ENCODE measurements at places on chromosomes 12 and 14.

DNA sequence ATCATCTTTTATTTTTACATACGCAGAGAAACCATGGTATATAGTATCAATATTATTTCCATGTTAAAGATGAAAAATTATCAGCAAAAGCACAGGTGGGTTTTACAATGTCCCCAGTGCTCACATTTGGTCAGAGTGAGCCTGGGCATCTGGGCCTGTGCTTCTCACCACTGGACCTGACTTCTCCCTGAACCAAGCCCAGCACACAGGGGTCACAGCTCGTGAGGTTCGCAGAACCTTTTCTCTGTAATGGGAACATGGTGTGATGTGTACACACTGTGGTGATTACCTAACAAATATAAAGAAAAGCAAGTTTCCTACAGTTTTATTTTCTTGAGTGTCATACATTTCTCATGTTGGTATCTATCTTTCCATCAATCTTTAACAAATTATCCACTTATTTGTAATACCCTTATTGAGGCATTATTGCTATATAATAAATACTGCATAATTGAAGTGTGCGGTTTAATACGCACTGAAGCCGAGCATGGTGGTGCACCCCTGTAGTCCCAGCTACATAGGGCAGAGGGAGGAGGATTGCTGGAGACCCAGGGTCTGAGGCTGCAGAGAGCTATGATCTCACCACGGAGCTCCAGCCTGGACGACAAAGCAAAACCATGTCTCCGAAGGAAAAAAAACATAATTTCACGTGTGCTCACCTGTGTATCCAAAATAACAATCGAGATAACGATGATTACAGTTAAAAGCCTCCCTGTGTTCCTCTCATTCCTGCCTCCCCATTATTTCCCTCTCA, 743.2 kb downstream of the TMEM121 start:
- H3K27me3 ChIP-seq = peaks cover 2% of the 10 kb centered on the region
- no peak overlapping the region for H3K27ac ChIP-seq
- no peak for DNase-seq
- H3K4me1 ChIP-seq = no peaks in the 10 kb centered on the region

DNA sequence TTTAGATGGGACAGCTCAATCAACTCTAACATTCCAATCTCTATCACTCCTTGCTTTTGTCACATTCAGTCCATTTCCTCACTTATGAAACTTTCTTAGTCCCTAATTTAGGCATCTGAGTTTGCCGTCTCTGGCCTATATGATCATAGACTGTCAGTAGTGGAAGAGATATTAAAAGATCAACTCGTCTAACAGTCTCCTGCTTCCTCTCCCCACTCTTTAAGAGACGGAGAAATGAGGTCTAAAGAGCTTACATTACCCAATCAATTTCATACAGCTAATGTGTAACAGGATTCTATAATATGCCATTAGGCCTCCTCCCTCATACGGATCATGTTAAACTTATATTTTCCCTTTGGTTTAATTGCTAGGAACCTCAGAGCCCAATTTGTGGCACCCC, 6.5 kb upstream of the ATP23 start:
- H3K27ac ChIP-seq = peak overlapping the region; percentile 26
- no peak for DNase-seq
- peaks cover 4% of the 10 kb centered on the region for H3K27me3 ChIP-seq

DNA sequence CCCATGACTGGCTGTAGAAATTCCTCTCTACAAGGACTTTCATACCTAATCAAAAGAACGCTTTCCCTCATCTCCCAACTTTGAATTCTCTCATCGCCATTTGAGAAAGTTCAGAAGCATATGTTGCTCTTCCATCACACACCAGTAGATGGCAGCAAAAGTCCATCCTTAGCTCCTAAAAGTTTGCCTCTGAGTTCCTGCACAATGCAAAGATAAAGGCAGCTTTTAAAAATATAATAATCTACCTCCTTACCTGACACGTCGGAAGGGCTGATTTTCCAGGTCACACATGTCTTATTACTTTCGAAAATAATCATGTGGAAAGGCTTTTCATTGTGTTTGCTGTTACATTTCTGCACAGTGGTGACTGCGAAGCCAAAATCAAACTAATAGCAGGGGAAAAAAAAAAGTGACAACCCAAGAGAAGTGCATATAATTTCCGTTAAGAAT, 456.7 kb upstream of the SEL1L start:
- no peak overlapping the region for H3K4me3 ChIP-seq
- H3K4me1 ChIP-seq = no peaks in the 10 kb centered on the region
- DNase-seq = peak; percentile 50
- H3K27ac ChIP-seq = no peak overlapping the region

DNA sequence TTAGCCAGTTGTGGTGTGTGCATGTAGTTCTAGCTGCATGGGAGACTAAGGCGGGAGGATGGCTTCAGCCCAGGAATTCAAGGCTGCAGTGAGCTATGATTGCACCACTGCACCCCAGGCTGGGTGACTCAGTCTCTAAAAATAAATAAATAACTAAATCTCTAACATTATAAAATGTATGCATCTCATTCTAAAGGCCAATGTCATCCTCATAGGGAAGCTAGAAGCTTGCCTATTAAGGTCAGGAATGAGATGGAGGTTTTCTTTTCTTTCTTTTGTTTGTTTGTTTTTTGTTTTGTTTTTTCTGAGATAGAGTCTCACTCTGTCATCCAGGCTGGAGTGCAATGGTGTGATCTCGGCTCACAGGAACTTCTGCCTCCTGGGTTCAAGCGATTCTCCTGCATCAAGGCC, 48.8 kb upstream of the PAPLN start:
- no peak overlapping the region for H3K27ac ChIP-seq
- H3K4me1 ChIP-seq = no peaks in the 10 kb centered on the region
- no peak overlapping the region for H3K4me3 ChIP-seq
- no peak for DNase-seq
- peaks cover 4% of the 10 kb centered on the region for H3K27me3 ChIP-seq
- peaks cover 27% of the 10 kb centered on the region for H3K36me3 ChIP-seq

- H3K4me1 ChIP-seq = peaks cover 24% of the 10 kb centered on the region
- H3K36me3 ChIP-seq = no peaks in the 10 kb centered on the region
- peaks cover 12% of the 10 kb centered on the region for H3K27me3 ChIP-seq
- no peak overlapping the region for H3K4me3 ChIP-seq
- DNase-seq = peak; percentile 76
Observed at GRCh38 chr12:54220092-54220557, 31.3 kb upstream of the SMUG1 start.

GRCh38 chr14:76698191-76698590, 63.1 kb upstream of the VASH1 start:
- no peak for DNase-seq
- no peak overlapping the region for H3K27ac ChIP-seq
- no peaks in the 10 kb centered on the region for H3K4me1 ChIP-seq
- H3K27me3 ChIP-seq = peaks cover 5% of the 10 kb centered on the region
- H3K36me3 ChIP-seq = no peaks in the 10 kb centered on the region

DNA sequence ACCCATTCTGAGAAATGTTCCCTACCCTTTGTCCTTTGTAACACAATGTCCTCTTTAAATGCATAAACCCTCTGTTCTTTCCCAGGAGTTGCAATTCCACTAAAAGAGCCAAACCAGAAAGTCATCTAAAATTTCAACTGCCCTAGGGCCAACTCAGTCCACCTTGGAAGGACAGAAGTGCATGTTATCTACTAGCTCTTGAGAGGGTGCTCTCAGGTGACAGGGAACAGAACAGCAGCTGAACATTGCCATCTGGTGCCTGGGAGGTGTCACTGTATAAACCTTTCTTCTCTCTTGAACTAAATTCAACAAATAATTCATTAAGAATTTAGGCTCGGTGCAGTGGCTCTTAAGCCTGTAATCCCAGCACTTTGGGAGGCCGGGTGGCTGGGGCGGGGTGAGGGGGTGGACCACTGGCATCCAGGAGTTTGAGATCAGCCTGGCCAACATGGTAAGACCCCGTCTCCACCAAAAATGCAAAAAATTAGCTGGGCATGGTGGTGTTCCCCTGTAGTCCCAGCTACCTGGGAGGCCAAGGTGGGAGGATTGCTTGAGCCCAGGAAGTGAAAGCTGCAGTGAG, 10.3 kb upstream of the FERMT2 start:
- H3K27me3 ChIP-seq = no peaks in the 10 kb centered on the region
- H3K4me3 ChIP-seq = no peak overlapping the region
- peaks cover 12% of the 10 kb centered on the region for H3K4me1 ChIP-seq
- peak; percentile 21 for DNase-seq
- no peak overlapping the region for H3K27ac ChIP-seq

DNA sequence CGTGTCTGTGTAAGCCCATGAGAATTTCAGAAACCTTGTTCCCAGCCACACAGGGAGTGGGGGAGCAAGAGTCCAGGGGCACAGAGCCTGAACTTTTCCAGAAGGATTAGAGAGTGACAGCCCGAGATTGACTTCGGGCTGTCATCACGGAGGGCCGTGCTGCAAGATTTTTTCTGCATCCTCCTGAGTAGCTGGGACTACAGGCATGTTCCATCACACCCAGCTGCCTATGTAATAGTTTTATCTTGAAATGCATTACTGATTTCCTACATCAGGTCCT, 14.4 kb downstream of the EVL start:
- no peak overlapping the region for H3K4me3 ChIP-seq
- H3K36me3 ChIP-seq = no peaks in the 10 kb centered on the region
- peaks cover 10% of the 10 kb centered on the region for H3K27me3 ChIP-seq
- no peak overlapping the region for H3K27ac ChIP-seq
- peaks cover 42% of the 10 kb centered on the region for H3K4me1 ChIP-seq
- DNase-seq = no peak

GRCh38 chr14:70148351-70148750, 40.4 kb downstream of the SLC8A3 start:
- H3K27ac ChIP-seq = no peak overlapping the region
- H3K27me3 ChIP-seq = no peaks in the 10 kb centered on the region
- H3K4me3 ChIP-seq = no peak overlapping the region

GRCh38 chr14:96158735-96159134, 45.9 kb upstream of the BDKRB2 start:
- H3K36me3 ChIP-seq = no peaks in the 10 kb centered on the region
- no peaks in the 10 kb centered on the region for H3K27me3 ChIP-seq
- H3K4me1 ChIP-seq = no peaks in the 10 kb centered on the region
- H3K4me3 ChIP-seq = no peak overlapping the region
- no peak for DNase-seq

DNA sequence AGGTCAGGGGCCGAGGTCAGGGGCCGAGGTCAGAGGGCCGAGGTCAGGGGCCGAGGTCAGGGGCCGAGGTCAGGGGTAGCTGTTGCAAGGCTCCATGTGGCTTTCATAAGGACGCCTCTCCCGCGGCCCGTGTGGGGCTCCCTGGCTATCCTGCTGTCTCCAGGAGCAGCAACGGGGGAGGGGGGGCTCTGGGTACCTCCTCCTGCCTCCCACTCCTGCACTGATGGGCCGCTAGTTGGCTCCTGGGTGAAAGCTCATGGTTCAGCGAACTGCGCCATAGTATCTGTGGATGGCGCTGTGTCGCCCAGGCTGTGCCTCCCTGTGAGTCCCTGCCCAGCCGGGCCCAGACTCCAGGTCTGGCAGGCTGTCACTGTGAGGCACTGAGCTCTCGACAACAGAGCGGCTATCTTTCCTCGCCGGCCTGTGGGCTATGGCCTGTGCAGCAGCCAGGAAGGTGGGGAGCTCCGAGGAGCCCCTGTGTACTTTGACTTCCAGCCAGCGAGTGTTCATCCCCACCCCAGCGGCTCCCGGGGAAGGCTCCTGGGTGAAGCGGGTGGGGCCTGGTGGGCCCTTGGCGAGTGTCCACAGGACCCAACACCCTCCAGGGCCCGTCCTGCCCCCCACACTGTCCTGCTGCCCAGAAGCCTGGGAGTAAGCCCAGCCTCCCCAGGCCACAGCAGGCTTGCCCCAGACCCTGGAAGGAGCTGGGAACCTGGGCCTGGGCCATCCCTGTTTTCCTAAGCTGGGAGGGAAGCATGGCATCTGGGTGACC, 8.1 kb downstream of the RFLNA start:
- peaks cover 10% of the 10 kb centered on the region for H3K27me3 ChIP-seq
- no peak overlapping the region for H3K27ac ChIP-seq
- peaks cover 9% of the 10 kb centered on the region for H3K36me3 ChIP-seq
- H3K4me3 ChIP-seq = no peak overlapping the region

GRCh38 chr12:110530511-110530910, 28.4 kb downstream of the RAD9B start:
- DNase-seq = no peak
- H3K27ac ChIP-seq = no peak overlapping the region
- no peaks in the 10 kb centered on the region for H3K27me3 ChIP-seq
- H3K4me1 ChIP-seq = no peaks in the 10 kb centered on the region

DNA sequence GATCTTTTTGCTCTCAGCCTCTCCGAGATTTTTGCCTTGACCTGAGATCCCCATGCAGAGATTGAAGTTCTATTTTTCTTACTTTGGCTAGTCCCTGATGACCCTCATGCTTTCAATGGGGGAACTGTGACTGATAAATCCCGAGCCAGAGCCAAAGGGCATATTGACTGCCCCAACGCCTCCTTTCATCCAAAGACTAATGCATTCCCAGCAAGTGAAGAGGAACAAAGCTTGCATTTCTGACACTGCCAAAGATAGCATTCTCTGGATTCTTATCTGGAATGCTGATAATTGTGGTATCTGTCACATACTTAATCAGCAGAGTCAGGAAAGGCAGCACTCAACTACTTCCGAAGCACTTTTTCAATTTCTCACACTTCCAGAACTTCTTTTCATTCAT, 152.3 kb upstream of the EGLN3 start:
- H3K27me3 ChIP-seq = peaks cover 1% of the 10 kb centered on the region
- H3K4me3 ChIP-seq = no peak overlapping the region
- DNase-seq = no peak
- peaks cover 8% of the 10 kb centered on the region for H3K4me1 ChIP-seq
- peaks cover 5% of the 10 kb centered on the region for H3K36me3 ChIP-seq
- no peak overlapping the region for H3K27ac ChIP-seq

GRCh38 chr12:54004841-54005530, 3.8 kb upstream of the HOXC8 start:
- DNase-seq = peak; percentile 56
- H3K36me3 ChIP-seq = no peaks in the 10 kb centered on the region
- peaks cover 34% of the 10 kb centered on the region for H3K27me3 ChIP-seq
- no peak overlapping the region for H3K27ac ChIP-seq

DNA sequence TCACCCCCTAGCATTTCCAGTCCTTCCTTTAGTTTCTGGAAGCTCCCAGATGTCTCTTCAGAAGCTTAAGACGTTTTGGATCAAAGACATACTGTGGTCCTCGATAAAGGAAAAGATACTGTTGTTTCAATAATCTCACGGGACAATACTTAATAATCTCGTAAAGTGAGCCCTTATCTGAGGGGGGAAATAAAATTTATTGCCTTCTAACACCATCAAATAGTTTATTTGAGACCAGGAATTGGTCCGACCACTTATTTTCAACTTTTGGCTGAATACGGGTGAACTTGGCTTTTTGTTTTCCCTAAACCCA, 640 bp upstream of the G2E3 start:
- H3K4me1 ChIP-seq = peaks cover 18% of the 10 kb centered on the region
- peak overlapping the region; percentile 91 for H3K27ac ChIP-seq
- peaks cover 8% of the 10 kb centered on the region for H3K36me3 ChIP-seq
- DNase-seq = no peak
- H3K27me3 ChIP-seq = peaks cover 5% of the 10 kb centered on the region

- H3K36me3 ChIP-seq = no peaks in the 10 kb centered on the region
- no peaks in the 10 kb centered on the region for H3K4me1 ChIP-seq
Observed at GRCh38 chr14:40618225-40618898, 988.3 kb upstream of the LRFN5 start.

Measured in endothelial cell (in vitro differentiated cells).